Stimulated activated CD8-positive, alpha-beta memory T cell treated with anti-CD3 and anti-CD28 coated beads, Interleukin-4, amount 100 ng/mL, for 24 hours (primary cell): ENCODE measurements at places on chromosomes 6 and 20.

GRCh38 chr6:1913577-1913976 is 303.9 kb downstream of the FOXC1 start:
- no peak for DNase-seq

GRCh38 chr6:32692019-32692418 is 25.6 kb upstream of the HLA-DQB1 start:
- no peak for DNase-seq

- no peak for DNase-seq
Observed at GRCh38 chr6:142669471-142670351, 275.3 kb downstream of the HIVEP2 start.

- DNase-seq, result no peak
Observed at GRCh38 chr6:117326396-117326795, 61.0 kb downstream of the VGLL2 start.

DNA sequence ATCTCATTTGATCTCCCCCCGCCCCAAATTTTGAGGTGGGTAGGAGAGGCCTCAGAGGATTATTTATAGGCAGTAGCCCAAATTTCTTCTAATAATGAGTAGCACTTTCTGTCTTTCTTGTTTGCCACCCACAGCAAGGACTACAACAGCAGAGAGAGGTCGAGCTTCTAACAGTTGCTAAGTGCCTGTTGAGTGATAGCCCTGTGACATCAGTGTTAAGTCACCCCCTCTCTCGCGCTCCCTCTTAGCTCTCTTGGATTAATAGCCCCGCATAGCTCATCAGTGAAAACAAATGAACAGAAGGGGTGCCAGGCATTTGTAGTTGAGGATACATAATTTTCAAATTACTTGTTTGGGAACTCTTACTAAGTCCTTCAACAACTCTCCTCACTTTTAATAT is 3.5 kb downstream of the ANKRD60 start:
- DNase-seq, result no peak
